ENCODE measurements at places on chromosomes 5 and 9. TPM values are rescaled to one million over a fixed set of nuclear protein-coding genes. Genes with fewer than 3 reads are reported as not detected.

DNA sequence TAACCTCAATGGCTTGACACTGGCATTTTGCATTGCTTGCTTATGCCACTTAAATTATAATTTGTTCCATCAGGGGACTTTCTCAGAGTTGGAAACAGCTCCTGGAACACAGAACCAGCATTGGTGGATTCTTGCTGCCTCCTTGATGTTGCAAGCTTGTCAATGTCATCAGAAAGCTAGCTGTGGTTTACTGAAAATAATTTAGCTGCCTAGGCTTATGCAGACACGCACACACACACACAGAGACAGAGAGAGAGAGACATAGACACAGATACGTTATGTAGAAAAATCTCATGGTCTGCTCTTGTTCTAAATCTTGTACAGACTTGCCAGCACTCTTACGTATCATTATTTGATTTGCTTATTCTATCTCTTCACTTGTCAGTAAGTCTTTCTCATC is 78.0 kb downstream of the HMHB1 start:
- no peaks in the 10 kb centered on the region for H3K4me1 ChIP-seq
- no peaks in the 10 kb centered on the region for H3K27me3 ChIP-seq
- no peak overlapping the region for H3K27ac ChIP-seq

SPAG8 gene
- total RNA-seq: 9.2 TPM

DNA sequence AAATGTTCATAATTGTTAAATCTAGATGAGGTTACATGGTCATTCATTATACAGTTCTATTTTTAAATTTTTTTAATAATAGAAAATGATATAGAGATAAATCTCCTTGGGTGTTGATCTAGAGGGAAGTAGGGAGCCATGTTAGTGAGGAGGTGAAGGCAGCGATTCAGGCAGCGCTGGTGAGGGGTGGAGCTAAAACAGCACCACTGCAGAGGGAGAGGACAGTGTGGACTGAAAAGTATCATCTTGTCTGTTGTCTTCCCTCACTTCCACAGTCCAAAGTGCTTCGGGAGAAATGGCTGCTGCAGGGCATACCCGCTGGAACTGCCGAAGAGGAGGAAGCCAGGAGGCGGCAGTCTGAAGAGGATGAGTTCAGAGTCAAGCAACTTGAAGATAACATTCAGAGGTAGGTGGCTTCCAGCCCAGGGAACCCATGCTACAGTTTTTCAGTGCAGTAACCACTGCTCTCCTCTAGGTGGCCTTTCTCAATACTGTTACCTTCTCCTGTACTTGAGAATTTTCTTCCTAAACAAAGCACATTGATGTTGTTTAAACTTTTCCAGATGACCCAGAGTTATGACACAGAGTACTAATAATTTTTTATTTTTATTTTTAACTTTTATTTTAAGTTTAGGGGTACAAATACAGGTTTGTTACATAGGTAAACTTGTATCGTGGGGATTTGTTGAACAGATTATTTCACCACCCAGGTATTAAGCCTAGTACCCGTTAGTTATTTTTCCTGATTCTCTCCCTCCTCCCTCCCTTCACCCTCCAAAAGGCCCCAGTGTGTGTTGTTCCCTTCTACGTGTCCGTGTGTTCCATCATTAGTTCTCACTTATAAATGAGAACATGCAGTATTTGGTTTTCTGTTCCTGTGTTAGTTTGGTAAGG is 100.5 kb downstream of the PALM2AKAP2 start:
- no peaks in the 10 kb centered on the region for H3K4me1 ChIP-seq
- no peaks in the 10 kb centered on the region for H3K36me3 ChIP-seq
- no peak overlapping the region for H3K27ac ChIP-seq
- H3K4me3 ChIP-seq: no peak overlapping the region
- DNase-seq: no peak
- no peaks in the 10 kb centered on the region for H3K27me3 ChIP-seq

DNA sequence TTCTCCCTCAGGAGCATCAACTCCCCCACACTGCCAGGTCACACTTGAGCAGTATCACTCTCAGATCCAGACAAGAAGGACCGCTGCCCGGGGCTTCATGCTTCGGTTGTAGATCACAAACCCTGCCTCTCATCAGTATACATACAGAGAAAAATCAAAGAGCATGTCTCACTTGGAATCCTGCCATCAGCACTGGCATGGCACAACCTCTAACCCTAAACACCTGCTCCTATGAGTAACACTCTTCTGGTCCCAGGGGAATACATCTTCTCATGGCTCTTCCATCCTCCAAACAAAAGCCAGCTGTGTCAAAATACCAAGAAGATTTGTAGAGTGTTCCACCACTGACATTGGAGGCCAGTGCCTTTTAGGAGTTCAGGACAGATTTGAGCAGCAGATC is 84.8 kb upstream of the MIER3 start:
- H3K27me3 ChIP-seq: no peaks in the 10 kb centered on the region
- no peak overlapping the region for H3K4me3 ChIP-seq
- H3K36me3 ChIP-seq: no peaks in the 10 kb centered on the region
- no peak overlapping the region for H3K27ac ChIP-seq
- H3K4me1 ChIP-seq: no peaks in the 10 kb centered on the region
- no peak for DNase-seq

DNA sequence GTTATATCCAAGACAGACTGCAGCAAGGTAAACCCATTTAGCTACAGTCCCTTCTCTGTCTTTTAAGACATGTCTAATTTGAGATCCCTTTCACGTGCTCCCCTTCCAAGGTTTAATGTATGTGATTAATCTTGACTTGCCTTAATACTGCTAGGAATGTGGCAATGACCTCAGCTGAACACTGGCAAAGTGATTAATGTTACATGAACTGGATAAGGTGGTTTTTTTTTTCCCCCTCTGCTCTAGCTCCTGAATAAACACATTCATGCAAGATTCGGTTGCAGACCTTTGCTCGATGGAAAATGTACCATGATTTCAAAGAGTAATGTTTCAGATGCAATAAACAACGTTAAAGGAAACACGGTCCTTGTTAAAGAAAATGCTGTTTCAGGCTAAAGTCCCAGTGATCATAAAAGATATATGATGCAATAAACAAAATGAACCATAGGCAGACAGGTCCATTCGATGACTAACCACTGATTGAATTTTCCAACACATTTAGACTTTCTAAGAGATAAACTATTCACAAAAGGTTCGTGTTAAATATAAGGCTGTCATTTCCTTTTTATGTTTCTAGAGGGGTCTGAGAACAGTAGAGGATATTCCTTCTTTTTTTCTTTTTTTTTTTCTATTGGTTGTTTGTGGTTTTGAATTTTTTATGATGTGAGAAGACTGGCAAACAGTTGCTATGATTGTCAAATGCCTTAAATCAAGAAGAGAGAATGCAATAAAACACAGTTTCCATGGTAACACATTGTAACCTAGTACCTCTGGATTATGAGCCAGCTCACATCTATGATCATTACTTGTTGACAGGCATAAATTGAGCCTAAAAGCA is 44.7 kb upstream of the ZNF608 start:
- H3K27me3 ChIP-seq: no peaks in the 10 kb centered on the region
- no peak overlapping the region for H3K27ac ChIP-seq
- DNase-seq: no peak

DNA sequence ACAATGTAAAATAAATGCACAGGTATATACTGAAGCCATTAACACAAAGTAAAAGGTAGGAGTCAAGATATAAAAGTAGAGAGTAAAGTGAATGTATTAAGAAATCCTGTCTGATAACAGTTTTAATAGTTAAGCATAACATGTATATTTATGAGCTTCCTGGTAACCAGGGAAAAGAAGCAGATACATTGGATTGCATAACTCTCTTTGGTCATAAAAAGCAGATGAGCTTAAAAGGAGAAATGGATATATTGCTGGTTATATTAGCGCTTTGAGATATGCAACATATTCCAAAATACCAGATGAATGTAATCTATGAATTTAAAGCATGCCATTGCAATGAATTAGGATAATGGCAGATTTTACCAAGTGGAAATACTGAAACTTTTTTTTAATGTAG is 6.2 kb upstream of the TNFSF8 start:
- no peaks in the 10 kb centered on the region for H3K27me3 ChIP-seq
- H3K36me3 ChIP-seq: no peaks in the 10 kb centered on the region
- no peaks in the 10 kb centered on the region for H3K4me1 ChIP-seq
- H3K4me3 ChIP-seq: no peak overlapping the region
- DNase-seq: no peak

- H3K36me3 ChIP-seq: no peaks in the 10 kb centered on the region
- DNase-seq: no peak
- H3K27me3 ChIP-seq: no peaks in the 10 kb centered on the region
Observed at GRCh38 chr5:82816926-82817325, 260.3 kb downstream of the TMEM167A start.

DNA sequence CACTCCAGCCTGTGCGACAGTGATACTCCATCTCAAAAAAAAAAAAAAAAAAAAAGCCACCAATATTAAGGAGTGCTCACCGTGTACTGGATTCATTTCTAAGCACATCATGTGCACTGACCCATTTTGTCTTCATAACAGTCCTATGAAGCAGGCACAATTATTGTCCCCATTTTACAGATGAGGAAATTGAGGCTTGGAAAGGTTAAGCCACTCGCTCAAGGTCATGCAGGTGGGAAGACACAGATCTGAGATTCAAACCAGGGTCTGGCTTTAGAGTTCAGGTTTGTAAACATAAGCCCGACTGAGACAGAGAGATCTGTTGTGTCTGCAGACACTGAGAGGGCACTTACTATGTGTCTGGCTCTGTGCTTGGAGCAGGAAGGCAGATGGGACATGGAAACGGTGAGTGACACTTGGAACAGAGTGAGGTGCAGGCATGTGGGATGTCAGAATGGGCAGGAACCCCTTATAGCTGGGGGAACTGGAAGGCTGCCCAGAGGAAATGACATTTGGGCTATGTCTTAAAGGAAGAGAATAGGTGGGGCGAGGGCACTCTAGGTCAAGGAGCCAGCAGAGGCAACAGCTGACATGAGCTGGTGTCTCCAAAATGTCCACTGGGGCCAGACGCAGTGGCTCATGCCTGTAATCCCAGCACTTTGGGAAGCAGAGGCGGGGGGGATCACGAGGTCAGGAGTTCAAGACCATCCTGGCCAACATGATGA is 69.9 kb downstream of the STK10 start:
- H3K4me1 ChIP-seq: no peaks in the 10 kb centered on the region
- no peak for DNase-seq
- H3K36me3 ChIP-seq: no peaks in the 10 kb centered on the region
- no peak overlapping the region for H3K27ac ChIP-seq
- H3K4me3 ChIP-seq: no peak overlapping the region
- no peaks in the 10 kb centered on the region for H3K27me3 ChIP-seq

- H3K4me3 ChIP-seq: no peak overlapping the region
- H3K36me3 ChIP-seq: no peaks in the 10 kb centered on the region
- H3K27ac ChIP-seq: no peak overlapping the region
- no peaks in the 10 kb centered on the region for H3K4me1 ChIP-seq
Observed at GRCh38 chr5:58875599-58875998, 292.7 kb downstream of the RAB3C start.

GRCh38 chr9:106862821-106863720 is at the start of gene ZNF462:
ZNF462 (plus strand) TSS chr9:106863166; CDS start chr9:106923384, 60,218 bp downstream.
- no peaks in the 10 kb centered on the region for H3K27me3 ChIP-seq
- peak within 1 kb of the TSS; percentile 87 for H3K27ac ChIP-seq
- H3K4me1 ChIP-seq: no peaks in the 10 kb centered on the region
- H3K4me3 ChIP-seq: peak within 1 kb of the TSS; percentile 67
- peak; percentile 56 for DNase-seq
- no peaks in the 10 kb centered on the region for H3K36me3 ChIP-seq

DNA sequence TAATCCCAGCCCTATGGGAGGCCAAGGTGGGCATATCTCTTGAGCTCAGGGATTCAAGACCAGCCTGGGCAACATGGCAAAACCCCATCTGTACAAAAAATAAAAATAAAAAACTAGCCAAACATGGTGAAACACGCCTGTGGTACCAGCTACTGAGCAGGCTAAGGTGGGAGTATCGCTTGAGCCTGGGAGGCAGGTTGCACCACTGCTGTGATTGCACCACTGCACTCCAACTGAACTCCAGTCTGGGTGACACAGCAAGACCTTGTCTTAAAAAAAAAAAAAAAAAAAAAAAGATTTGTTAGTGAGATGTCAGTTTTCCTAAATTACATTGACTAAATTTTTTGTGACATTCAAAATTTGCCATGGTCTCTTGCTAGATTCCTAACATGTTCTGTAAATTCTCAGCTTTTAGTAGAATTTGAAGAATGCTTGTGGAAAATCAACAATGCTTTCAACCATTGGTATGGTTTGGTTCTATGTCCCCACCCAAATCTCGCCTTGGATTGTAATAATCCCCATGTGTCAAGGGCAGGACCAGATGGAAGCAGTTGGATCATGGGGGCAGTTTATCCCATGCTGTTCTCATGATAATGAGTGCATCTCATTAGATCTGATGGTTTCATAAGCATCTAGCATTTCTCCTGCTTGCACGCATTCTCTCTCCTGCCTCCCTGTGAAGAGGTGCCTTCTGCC is 236.1 kb downstream of the ARRDC3 start:
- H3K27ac ChIP-seq: no peak overlapping the region
- DNase-seq: no peak
- H3K36me3 ChIP-seq: no peaks in the 10 kb centered on the region
- no peak overlapping the region for H3K4me3 ChIP-seq
- no peaks in the 10 kb centered on the region for H3K27me3 ChIP-seq

DNA sequence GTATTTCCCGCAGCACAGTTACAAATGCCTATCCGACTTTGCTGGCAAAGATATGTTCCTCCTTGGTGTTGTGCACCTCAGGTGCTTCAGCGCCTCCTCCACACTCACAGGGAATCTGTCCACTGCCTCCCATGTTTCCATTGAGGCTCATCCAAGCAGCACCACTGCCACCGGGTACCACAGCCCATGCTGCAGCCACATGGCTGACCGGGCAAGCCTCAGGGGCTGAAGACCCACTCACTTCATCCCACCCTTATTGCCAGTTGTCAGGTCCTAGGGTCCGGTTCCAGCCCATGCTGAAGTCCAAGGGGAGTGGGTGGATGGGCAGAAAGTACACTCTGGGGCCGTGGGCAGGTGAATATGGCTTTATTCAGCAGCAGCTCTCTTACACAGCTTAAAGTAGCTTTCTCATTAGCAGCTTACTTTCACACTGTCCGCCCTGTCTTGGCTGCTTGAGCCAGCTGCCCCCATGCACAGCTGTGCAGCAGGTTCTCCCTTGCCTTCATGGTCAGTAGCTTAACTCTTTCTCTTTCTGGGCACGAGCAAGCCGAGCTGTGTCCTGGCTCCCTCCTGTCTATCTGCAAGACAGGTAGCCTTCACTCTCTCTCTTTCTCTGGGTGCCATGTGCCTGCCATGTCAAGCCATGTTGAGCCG is 1052.3 kb downstream of the PTPRD start:
- no peaks in the 10 kb centered on the region for H3K4me1 ChIP-seq
- no peak for DNase-seq
- no peak overlapping the region for H3K27ac ChIP-seq
- no peaks in the 10 kb centered on the region for H3K27me3 ChIP-seq
- no peak overlapping the region for H3K4me3 ChIP-seq

- H3K4me1 ChIP-seq: no peaks in the 10 kb centered on the region
- DNase-seq: no peak
Observed at GRCh38 chr5:53173083-53173482, 63.5 kb upstream of the MOCS2 start.

DNA sequence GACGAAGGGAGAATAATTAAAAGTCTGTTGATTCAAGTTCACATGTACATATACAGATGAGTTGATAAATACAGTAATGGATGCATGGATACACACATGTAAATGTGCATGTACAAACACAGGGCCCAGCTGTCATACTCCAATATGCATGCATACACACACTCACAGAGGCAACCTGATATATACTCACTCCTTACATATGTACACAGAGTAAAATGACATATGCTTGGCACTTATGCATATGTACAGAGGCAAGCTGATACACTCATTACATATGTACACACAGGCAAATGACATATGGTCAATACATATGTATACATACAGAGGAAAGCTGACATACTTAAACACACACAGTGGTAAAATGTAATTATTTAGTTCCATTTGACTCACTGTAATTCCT is 7.2 kb upstream of the TMEFF1 start:
- no peak overlapping the region for H3K4me3 ChIP-seq
- DNase-seq: no peak
- no peaks in the 10 kb centered on the region for H3K27me3 ChIP-seq
- no peaks in the 10 kb centered on the region for H3K4me1 ChIP-seq
- no peaks in the 10 kb centered on the region for H3K36me3 ChIP-seq
- H3K27ac ChIP-seq: no peak overlapping the region

All from prostate gland (tissue), 2 donors.